ENCODE measurements at places on chromosomes 16 and 17.

DNA sequence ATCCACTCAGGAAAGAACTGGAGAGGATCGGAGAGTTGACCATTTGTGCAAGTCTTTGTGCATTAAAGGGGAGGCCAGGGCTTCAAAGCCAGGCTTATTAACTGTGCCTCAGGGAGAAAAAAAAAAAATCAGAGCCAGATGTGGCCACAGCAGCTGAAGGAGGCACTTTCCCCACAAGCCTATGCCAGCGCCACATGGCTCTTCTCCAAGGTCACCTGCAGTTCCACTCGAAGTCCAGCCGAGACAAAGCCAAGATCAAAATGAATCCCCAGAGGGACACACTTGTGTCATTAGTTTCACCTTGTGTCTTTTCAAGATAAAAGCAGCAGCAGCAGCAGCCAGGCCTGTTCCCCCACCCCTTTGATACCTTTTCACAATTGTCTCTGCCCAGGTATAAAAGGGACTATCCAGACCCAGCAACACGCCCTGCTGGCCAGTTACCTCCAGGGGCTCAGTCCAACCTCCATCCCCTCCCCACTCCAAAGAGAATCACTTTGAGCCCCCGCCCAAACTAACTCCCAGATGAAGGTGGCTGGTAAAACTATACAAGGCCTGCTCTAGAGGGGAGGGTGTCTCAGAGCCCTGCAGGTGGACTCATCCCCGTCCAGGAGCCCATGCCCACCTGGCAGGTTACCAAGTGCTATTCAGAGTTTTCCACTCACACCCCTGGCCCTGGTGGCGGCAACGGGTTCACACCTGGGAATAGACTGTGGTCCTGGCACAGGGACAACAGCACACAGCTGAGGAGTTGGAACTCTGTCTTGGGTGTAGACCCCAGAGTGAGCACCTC is 29.2 kb downstream of the AXIN2 start:
- DNase-seq: peak; percentile 69

DNA sequence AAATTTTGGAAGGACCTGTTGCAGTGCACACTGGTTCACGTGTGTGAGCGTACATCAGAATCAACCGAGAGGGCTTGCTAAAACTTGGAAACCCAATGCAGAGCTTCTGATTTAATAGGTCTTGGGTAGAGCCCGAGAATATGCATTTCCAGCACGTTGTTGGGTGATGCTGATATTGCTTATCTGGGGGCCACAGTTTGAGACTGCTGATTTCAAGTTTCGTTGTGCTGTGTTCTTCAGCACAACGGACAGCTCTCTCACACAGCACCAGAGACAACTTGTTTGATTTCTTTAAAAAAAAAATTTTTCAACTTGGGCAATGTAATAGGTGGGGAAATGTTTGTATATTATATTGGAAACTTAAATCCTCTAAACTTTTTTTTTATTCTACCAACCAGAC is 9.4 kb downstream of the OR4D2 start:
- DNase-seq: peak; percentile 46

GRCh38 chr17:78735832-78736525 is 46.1 kb downstream of the CYTH1 start:
- DNase-seq: no peak

- peak; percentile 69 for DNase-seq
These were observed 72.4 kb downstream of the CES1 start for GRCh38 chr16:55760310-55761001.

DNA sequence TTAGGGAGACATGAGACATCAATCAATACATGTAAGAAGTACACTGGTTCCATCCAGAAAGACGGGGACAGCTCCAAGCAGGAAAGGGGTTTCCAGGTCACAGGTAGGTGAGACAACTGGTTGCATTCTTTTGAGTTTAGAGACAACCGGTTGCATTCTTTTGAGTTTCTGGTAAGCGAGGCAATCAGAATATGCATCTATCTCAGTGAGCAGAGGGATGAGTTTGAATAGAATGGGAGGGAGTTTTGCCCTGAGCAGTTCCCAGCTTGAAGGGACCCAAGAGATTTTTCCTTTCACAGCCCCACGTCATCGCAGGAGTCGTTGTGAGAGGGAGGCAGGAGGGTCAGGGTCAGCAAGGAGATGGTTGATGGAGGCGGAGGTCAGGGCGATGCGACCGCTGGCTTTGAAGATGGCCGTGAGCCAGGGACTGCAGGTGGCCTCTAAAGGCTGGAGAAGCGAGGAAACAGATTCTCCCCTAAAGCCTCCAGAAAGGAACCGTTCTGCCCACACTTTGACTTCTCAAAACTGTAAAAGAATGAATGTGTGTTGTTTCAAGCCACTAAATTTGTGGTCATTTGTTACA is 36.5 kb downstream of the IRF8 start:
- no peak for DNase-seq

DNA sequence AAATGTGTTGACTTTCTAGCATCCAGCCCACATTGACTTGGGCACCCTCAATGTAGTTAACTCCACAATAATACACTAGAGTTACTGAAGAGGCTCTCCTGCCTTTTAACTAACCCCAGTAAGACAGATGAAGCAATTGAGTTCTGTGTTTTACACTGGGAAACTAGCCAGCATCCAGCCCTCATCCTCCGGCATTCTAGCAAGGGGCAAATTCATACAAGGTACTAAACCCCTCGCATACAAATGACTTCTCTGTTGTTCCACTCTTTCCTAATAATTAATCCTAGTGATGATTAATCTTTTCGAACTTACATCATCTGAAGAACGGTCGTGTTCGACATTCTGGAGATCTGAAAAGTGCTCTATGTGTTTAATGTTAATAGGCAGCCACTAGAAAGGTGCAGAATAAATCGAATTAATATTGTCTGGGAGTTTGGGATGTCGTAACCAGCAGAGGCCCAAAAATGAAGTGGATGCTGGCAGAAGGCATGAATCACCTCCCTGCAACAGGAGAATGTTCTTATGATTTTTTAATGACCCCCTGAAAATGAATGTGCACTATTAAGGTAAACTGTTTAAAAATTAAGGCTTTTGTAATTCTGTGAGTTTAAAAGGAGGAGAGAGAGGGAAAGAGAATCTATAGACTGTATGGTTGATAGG is 249.4 kb downstream of the SNX29 start:
- DNase-seq: peak; percentile 56

DNA sequence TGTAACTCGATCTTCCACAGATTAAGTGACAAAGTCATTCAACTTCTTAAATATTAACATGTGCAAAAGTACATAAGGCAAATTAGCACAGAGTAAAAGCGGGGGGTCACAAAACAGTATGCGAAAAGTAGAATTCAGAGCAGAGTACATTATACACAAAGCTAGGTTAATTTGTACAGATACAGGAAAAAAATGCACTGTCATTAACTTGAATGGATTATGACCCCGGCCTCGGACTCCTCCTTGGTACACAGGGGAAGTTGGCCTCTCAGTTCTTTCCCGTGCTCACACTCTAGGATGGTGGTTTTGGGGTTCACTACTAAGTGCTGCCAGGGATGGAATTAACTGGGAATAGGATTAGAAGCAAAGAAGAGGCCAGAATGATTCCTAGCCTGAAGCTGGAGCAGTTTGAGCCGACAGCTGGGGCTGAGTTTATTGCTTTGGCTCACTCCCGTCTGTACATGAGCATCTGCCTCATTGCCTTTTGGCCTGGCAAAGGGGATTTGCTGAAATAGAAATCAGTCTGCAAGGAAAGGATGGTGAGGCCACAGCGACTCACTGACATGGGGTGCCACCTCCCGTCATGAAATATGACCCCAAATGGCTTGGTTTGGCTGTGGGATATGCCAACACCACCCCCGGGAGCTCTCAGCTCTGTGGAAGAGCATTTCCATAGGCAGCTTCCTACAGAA is 23.6 kb downstream of the NTN1 start:
- no peak for DNase-seq

DNA sequence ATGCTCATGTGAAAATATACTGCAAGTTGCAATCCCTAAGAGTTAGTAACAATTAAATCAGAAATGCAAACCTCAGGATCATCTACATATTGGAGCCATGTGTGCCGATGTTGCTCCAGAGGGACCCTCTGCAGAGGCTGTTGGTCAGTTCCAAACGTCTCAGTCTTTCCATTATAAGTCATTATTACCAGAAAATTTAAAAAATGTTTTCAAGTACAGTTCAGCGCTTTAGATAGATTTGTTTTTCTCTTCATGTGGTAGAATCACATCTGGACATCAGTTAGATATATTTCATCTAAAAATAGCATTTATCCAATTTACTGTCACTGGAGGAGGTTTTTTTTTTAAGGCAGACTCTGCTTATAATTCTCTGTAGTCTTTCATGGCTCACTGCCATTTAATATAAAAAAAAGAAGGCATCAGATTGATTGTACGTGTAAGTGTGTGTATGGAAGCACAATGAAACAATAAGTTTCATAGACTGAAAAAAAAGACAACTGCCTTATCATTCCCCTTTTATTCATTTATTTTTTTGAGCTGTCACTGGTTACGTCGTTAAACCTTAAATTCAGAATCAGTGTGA is 46.1 kb upstream of the MARCHF10 start:
- DNase-seq: no peak

DNA sequence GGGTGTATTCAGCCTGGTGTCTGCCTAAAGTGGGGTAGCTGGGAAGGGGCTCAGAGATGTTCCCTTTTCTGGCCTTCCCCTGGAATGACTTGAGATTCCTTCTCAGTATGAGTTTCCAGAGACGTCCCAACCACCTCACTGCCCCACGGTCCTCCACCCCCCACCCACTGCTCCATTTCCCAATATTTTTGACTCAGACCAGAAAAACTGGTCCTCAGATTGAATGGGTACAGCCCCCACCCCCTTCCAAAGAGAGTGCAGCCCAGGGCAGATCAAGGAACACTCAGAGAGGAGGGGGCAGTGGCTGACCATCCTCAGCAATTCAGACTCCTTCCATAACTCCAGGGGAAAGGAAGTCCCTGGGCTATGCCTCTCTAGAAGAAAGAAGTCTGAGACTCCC is 3.2 kb downstream of the ACLY start:
- no peak for DNase-seq

DNA sequence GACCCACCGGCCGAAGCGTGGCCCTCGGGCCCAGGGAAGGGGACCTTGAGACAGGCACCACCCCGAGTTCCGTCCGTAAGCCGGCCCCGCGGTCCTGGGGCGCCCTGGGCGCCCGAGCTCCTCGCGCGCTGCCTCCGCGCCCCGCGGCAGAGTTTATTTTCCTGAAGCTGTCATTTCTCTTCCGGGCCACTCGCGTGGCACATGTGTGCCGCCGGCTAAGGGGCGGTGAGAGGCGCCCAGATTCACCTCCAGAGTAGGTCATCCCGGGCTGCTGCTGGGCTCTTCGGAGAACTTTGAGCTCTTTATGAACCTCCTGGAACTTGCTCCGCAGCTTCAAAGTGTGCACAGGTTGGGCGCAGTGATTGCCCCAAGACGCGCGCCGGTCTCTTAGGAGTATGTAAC is 489 bp downstream of the ZC3H18 start:
- DNase-seq: peak; percentile 46

- DNase-seq: no peak
These were observed 235.8 kb upstream of the NLRP1 start for GRCh38 chr17:5819921-5820685.

GRCh38 chr17:77875881-77876509 is 82.5 kb upstream of the TNRC6C start:
- no peak for DNase-seq
